ENCODE measurements at places on chromosomes 4 and X.

GRCh38 chr4:16056681-16057385 is 27.0 kb downstream of the PROM1 start:
- DNase-seq = no peak

GRCh38 chr4:87718217-87718835 is 68.2 kb downstream of the DMP1 start:
- DNase-seq = no peak

GRCh38 chr4:113943085-113943484 is 36.4 kb downstream of the ARSJ start:
- no peak for DNase-seq

- DNase-seq = no peak
Measured at GRCh38 chr4:30726090-30726675, 6.0 kb downstream of the PCDH7 start.

DNA sequence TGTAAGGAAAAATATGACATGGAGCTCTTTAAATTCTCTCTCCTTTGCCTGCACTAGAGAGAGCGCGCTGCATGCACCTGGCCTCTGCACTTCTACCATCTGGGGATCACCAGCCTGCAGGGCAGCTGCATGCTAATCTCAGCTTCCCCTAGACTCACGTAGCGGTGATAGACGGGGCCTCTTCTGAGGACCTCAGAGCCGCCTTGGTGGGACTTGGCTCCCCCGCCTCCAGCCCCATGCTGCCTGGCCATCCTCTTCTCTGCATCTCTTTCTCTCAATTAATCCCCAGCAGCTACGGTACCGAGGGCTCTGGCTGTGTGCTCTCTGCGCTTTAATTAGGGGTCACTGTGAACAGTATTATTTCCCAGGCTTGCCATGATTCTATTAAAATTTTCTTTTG is 52.8 kb upstream of the PSAPL1 start:
- no peak for DNase-seq

GRCh38 chrX:103780336-103781061 is 3.9 kb downstream of the PLP1 start:
- DNase-seq = no peak

GRCh38 chrX:12210971-12211370 is 72.7 kb downstream of the FRMPD4 start:
- no peak for DNase-seq
